ENCODE measurements at places on chromosomes 4 and X. TPM values are rescaled to one million over a fixed set of nuclear protein-coding genes. Genes with fewer than 3 reads are reported as not detected.

The EVC2 gene
- not detected for polyA plus RNA-seq

The DHX15 gene
- polyA plus RNA-seq: 130 TPM

The PDCL2 gene
- polyA plus RNA-seq: not detected

The CT55 gene
- not detected for polyA plus RNA-seq

The S100G gene
- not detected for polyA plus RNA-seq

The NLRP2B gene
- not detected for polyA plus RNA-seq

The PNMA6A gene
- 0.12 TPM for polyA plus RNA-seq

DNA sequence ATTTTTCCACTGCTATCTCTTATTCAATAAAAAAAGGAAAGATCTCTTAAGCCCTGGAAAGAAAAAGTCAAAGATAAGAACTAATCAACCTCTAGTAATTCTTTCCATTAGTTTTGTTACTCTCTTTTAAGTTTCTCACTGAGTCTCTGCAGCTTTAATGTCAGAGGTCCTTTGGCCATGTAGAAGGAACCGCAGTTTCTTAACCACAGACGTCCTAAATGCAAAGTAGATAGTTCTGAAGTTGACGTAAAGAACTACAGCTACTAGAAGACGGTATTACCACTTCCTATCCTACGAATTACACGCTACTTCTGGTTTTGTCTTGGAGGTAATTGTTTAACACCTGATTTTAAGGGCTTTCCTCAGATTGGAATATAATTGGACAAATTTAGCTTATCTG, 325.9 kb downstream of the ANKRD50 start:
- no peaks in the 10 kb centered on the region for H3K36me3 ChIP-seq
- H3K27ac ChIP-seq: no peak overlapping the region
- no peak overlapping the region for H3K4me3 ChIP-seq

GRCh38 chr4:17013382-17014006, 115.0 kb upstream of the LDB2 start:
- DNase-seq: no peak
- H3K4me3 ChIP-seq: no peak overlapping the region
- H3K27me3 ChIP-seq: no peaks in the 10 kb centered on the region
- H3K36me3 ChIP-seq: no peaks in the 10 kb centered on the region

DNA sequence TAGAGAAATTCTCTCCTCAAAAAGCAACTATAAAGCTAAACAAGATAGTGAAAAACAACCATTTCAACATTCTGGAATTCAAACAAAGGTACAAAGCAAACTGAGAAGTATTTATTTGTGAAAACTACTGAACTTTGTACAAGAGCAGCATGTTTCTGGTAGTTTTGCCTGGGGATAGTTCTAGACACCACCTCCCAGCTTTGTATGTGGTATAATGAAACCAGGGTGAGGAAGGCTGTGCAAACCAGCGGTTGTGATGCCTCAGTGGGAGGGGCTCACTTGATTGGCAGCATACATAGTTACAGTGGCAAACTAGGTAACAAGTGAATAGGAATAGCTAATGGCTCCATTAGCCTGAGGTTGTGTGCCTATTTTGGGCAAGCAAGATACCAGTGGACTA, 18.6 kb upstream of the FRMD7 start:
- no peak overlapping the region for H3K27ac ChIP-seq
- no peaks in the 10 kb centered on the region for H3K36me3 ChIP-seq
- H3K4me3 ChIP-seq: no peak overlapping the region
- H3K27me3 ChIP-seq: peaks cover 4% of the 10 kb centered on the region

- H3K27ac ChIP-seq: no peak overlapping the region
- no peak for DNase-seq
- H3K4me1 ChIP-seq: no peaks in the 10 kb centered on the region
- H3K36me3 ChIP-seq: no peaks in the 10 kb centered on the region
- H3K4me3 ChIP-seq: no peak overlapping the region
Observed at GRCh38 chr4:54556051-54556450, 101.7 kb upstream of the KIT start.

DNA sequence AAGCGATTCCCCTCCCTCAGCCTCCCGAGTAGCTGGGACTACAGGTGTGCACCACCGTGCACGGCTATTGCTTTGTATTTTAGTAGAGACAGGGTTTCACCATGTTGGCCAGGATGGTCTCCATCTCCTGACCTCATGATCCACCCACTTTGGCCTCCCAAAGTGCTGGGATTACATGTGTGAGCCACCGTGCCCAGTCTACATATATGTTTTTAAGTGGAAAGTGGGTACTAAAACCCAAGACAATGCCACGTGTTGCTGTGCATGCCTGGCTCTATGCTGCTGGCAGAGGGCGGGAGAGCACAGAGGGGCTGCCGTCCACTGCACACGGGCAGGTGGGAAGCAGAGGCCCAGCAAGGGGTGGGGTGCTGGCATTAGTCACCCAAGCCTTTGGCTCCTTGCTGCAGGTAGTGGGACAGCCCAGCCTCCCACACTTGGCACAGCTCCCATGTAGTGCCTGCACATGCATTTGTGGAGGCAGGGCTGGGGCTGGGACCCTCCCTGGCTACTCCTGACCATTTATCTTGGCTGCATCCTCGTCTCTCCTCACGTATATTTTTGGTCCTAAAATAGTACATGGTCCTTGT, 3.5 kb downstream of the EMD start:
- H3K27ac ChIP-seq: no peak overlapping the region
- no peaks in the 10 kb centered on the region for H3K27me3 ChIP-seq
- H3K36me3 ChIP-seq: peaks cover 7% of the 10 kb centered on the region

- H3K27ac ChIP-seq: no peak overlapping the region
- no peak for DNase-seq
- no peaks in the 10 kb centered on the region for H3K36me3 ChIP-seq
Observed at GRCh38 chr4:138405466-138405891, 163.3 kb upstream of the SLC7A11 start.

- H3K27ac ChIP-seq: no peak overlapping the region
- no peaks in the 10 kb centered on the region for H3K27me3 ChIP-seq
- H3K4me1 ChIP-seq: no peaks in the 10 kb centered on the region
- DNase-seq: no peak
- no peak overlapping the region for H3K4me3 ChIP-seq
- H3K36me3 ChIP-seq: no peaks in the 10 kb centered on the region
Observed at GRCh38 chr4:152951348-152951747, 15.2 kb downstream of the FHDC1 start.

GRCh38 chr4:76301775-76302162, 4.8 kb upstream of the STBD1 start:
- no peak overlapping the region for H3K27ac ChIP-seq
- no peaks in the 10 kb centered on the region for H3K27me3 ChIP-seq
- H3K4me1 ChIP-seq: peaks cover 18% of the 10 kb centered on the region
- H3K36me3 ChIP-seq: no peaks in the 10 kb centered on the region
- DNase-seq: no peak
- no peak overlapping the region for H3K4me3 ChIP-seq

DNA sequence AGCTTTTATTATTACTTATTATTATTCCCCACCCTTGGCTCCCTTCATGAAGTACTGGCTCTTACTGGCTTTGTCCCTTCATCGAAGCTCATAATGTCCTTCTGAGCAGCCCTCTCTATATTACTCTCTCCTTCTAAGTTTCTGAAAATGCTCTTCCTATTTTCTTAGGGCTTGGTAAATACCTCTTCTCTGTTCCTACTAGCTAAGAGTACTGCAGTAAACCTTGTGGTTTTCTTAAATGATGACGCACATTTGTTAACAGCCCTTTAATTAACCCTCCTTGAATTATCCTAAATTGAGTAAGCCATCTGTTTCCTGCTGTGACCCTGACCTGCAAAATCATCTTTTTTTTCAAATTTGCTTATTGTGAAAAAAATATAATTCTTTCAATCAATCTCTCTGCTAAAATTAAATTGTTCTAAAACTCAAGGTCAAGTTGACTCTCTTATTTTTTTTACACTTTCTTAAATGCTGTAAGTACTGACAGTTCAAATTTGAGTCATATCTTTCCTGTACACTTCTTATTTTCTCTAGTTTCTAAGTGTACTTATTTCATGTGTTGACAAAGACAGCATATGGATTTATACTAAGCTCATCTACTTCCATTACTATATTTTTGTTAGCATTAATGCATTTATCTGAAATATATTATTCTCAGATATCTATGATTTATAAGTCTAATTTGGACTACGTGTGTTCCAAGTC, 148.9 kb downstream of the ADAM29 start:
- DNase-seq: no peak
- no peaks in the 10 kb centered on the region for H3K4me1 ChIP-seq
- no peak overlapping the region for H3K27ac ChIP-seq
- H3K36me3 ChIP-seq: no peaks in the 10 kb centered on the region
- H3K4me3 ChIP-seq: no peak overlapping the region

DNA sequence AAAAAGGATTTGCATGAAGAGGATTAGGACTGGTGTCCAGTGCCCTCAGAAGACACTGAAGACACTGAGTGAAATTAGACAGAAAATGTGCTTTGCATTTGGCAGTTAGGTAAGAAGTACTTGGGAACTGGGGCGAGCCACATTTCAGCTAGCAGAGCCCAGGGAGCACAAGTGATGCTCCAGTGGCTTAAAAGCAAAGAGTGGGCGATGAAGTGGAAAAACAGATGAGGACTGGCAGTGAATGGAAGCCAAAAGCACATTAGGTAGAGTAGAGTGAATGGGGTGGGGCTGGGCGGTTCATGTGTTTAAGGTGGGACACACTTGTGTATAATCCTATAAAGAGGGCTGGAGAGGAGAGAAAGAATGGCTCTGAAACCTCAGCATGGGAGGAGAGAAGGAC, 18.4 kb downstream of the DCLK2 start:
- H3K4me1 ChIP-seq: peaks cover 5% of the 10 kb centered on the region
- no peak overlapping the region for H3K4me3 ChIP-seq
- no peak overlapping the region for H3K27ac ChIP-seq
- no peaks in the 10 kb centered on the region for H3K27me3 ChIP-seq

GRCh38 chrX:134202561-134202960, 34.4 kb upstream of the CCDC160 start:
- no peak overlapping the region for H3K27ac ChIP-seq
- H3K36me3 ChIP-seq: no peaks in the 10 kb centered on the region
- no peaks in the 10 kb centered on the region for H3K27me3 ChIP-seq
- no peaks in the 10 kb centered on the region for H3K4me1 ChIP-seq

GRCh38 chrX:116241001-116241400, 70.5 kb downstream of the AGTR2 start:
- H3K27ac ChIP-seq: no peak overlapping the region
- H3K4me1 ChIP-seq: no peaks in the 10 kb centered on the region
- H3K27me3 ChIP-seq: no peaks in the 10 kb centered on the region
- no peaks in the 10 kb centered on the region for H3K36me3 ChIP-seq
- no peak for DNase-seq

DNA sequence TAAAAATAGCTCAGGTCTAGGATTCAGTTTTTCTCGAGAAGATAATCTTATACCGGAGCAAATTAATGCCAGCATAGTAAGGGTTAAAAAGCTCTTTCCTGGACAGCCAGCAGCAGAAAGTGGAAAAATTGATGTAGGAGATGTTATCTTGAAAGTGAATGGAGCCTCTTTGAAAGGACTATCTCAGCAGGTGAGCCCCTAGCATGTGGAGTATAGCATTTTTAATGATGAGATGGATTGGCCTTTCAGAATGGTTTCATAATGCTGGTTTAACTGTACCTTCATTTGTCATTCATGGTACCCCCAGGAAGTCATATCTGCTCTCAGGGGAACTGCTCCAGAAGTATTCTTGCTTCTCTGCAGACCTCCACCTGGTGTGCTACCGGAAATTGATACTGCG, 79.4 kb downstream of the SLC10A6 start:
- no peaks in the 10 kb centered on the region for H3K27me3 ChIP-seq
- DNase-seq: no peak
- no peak overlapping the region for H3K4me3 ChIP-seq
- H3K27ac ChIP-seq: no peak overlapping the region
- H3K36me3 ChIP-seq: no peaks in the 10 kb centered on the region

DNA sequence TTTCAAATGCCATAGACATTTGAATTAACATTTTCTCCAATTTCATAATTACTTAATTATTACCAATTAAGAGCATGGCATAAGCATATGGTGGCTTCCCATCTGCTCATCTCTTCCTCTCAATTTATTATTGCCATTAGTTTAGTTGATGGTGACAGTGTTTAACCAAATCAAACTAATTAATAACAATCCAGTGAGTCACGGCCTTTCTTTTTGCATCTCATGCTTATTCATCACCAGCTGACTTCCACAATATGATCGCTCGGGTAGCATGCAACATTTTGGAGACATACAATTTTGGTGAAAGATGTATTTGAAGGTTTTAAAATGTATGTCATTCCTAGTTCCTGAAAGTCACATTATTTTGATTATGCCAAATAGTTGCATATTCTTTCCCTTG, 172.8 kb upstream of the TACR3 start:
- no peaks in the 10 kb centered on the region for H3K4me1 ChIP-seq
- H3K27me3 ChIP-seq: no peaks in the 10 kb centered on the region
- H3K27ac ChIP-seq: no peak overlapping the region
- H3K36me3 ChIP-seq: no peaks in the 10 kb centered on the region
- no peak overlapping the region for H3K4me3 ChIP-seq

- H3K4me1 ChIP-seq: no peaks in the 10 kb centered on the region
- H3K4me3 ChIP-seq: no peak overlapping the region
- no peak for DNase-seq
- H3K27me3 ChIP-seq: no peaks in the 10 kb centered on the region
- no peaks in the 10 kb centered on the region for H3K36me3 ChIP-seq
Observed at GRCh38 chrX:108704839-108705238, 31.5 kb downstream of the IRS4 start.

DNA sequence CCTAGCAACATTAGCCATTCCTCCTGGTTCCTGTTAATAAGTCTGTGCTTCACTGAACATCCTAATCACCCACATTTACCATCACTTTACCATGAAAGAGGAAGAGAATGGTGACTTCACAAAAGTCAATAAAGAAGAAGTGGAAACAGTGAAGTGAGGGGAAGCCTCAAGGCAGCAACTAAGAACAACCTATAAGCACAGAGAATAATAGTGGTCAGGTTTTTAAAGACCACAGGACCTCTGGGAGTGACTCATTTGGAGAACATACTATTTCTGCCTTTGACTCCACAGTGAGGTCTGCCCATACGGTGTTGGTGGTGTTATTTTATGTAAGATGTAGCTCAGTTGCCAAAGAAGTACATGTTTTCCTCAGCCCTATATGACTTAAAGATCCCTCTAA, 86.0 kb upstream of the TET2 start:
- peaks cover 18% of the 10 kb centered on the region for H3K4me1 ChIP-seq
- H3K27me3 ChIP-seq: no peaks in the 10 kb centered on the region
- peak; percentile 49 for DNase-seq
- H3K4me3 ChIP-seq: no peak overlapping the region
- no peak overlapping the region for H3K27ac ChIP-seq
- no peaks in the 10 kb centered on the region for H3K36me3 ChIP-seq

DNA sequence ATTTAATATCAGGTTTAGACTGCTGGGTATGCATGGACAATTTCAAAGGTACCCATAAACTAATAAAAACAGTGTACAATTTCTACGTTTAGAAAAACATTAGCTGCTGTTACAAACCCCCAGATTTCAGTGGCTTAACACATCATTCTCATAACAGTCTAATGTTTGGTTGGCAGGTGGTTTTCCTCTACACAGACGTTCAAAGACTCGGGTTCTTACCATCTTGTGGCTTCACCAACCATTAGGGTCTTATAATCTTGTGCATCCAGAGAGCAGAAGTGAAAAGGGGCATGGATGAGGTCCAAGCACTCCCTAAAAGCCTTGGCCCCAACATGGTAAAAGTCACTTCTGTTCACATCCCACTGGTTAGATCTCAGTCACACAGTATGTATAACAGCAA, 71.6 kb downstream of the SH3RF1 start:
- H3K4me3 ChIP-seq: no peak overlapping the region
- H3K27me3 ChIP-seq: no peaks in the 10 kb centered on the region
- no peaks in the 10 kb centered on the region for H3K36me3 ChIP-seq
- no peaks in the 10 kb centered on the region for H3K4me1 ChIP-seq
- H3K27ac ChIP-seq: no peak overlapping the region
